Right ventricle myocardium superior (tissue), 1 donor: ENCODE measurements at places on chromosomes 5 and 9. TPM values are rescaled to one million over a fixed set of nuclear protein-coding genes. Genes with fewer than 3 reads are reported as not detected.

GRCh38 chr5:52710310-52710971, 77.3 kb upstream of the ITGA1 start:
- DNase-seq = no peak

GRCh38 chr9:111020594-111020993, 17.7 kb downstream of the LPAR1 start:
- no peak for DNase-seq

DNA sequence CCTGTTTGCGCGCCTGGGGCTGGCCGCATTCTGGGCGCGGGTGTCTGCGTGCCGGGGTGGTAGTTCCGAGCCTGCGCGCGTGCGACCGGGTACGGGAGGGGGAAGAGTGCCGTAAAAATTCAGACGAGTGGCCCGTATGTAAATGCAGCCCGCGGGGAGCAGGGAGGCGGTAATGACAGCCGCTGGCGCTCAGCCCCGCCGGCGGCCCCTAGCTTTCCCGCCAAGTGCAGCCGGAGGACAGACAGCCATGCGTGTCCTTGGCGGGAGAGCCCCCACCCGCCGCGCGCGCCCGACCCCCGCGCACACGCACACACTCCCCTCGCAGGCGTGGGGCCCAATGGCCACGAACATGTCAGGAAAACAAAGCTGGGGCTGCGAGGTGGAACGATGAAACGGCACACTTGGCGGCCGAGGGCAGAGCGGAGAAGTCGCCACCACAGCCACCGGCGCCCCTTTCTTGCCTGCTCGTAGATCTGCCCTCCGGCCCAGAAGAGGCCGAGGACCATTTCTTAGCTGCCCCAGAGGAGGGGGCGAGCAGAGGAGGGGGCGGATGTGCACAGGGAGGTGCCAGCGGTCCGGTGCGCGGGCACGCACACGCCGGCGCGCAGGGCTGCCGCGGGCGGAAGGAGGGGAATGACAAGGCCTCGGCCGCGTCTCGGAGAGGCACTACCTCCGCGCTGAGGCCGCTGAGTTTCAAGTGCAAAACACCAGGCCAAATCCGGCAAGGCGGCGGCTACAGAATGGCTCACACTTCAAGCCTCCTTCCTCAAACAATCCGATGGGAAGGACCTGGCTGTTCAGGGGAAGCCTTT, 208.4 kb downstream of the MEF2C start:
- no peak for DNase-seq

The RPL7A gene
- total RNA-seq = 834 TPM

GRCh38 chr5:177447611-177448243, 1.1 kb downstream of the PRR7 start:
- no peak for DNase-seq

DNA sequence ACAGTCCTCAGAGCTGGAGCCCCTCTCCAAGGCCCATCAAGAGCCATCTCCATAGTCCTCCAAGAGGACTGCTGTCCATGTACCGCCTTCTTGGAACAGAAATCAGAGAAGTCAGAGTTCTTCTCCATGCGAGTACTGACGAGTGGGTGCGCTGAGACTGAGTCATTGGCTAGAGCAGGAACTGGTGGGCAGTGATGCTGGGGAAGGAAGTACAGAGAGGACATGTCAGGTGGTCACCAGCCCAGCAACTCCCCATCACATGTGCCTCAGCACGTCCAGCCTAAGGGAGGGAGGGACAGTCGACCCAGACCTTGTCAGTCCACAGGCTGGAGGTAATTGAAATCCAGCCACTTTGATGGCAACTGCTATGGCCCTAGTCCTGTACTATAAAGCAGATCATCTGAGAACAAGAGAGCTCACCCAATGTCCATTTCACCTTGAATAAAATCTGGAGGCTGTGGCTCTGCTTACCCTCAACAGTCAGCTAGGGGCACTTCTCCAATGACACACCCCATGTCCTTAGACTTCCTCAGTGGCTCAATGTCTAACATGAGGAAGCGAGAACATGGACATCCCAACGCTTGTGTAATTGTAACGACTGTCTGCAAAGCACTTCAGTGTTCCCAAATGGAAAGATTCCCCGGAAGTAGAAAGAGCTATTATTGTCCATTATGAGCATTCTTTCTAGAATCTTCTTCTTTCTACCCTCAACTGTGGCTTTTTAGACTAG, 15.0 kb upstream of the FBP1 start:
- no peak for DNase-seq

- peak; percentile 63 for DNase-seq
These were observed 86.9 kb upstream of the TTC23L start for GRCh38 chr5:34751807-34752736.

DNA sequence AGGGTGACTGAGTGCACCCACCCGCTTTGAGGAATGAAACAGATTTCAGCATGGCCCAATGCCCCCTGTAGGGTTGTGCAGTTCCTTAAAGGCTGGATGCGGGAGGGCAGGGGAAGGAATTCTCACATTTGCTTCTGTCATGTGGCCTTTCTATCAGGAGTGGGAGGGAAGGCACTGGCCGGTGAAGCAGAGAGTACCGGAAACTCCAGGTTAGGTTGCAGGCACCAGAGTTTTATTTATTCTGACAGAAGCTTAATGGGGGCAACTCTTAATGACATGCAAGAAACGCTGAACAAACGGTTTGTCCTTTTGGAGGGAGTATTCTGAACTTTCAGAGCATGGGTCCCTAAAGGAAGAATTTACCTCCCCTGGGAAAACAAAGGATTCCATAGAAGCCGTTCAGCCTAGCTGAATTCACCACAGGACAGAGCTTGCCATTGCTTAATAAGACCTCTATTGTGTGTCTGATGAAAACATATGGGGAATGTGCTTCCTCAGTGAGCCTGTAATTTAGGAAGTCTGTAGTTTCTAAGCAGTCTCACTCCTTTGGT, 44.1 kb upstream of the EQTN start:
- DNase-seq = no peak

- no peak for DNase-seq
These were observed 13.7 kb downstream of the SUB1 start for GRCh38 chr5:32598997-32599549.

- no peak for DNase-seq
These were observed 14.2 kb downstream of the NUDT2 start for GRCh38 chr9:34343605-34344004.

The PRDM9 gene
- total RNA-seq = not detected

The GMCL2 gene
- total RNA-seq = not detected

The DNAJA1 gene
- 74.5 TPM for total RNA-seq

- DNase-seq = peak; percentile 48
These were observed 68.4 kb downstream of the SLC25A46 start for GRCh38 chr5:110807169-110807568.

The SPATA31A3 gene
- not detected for total RNA-seq

DNA sequence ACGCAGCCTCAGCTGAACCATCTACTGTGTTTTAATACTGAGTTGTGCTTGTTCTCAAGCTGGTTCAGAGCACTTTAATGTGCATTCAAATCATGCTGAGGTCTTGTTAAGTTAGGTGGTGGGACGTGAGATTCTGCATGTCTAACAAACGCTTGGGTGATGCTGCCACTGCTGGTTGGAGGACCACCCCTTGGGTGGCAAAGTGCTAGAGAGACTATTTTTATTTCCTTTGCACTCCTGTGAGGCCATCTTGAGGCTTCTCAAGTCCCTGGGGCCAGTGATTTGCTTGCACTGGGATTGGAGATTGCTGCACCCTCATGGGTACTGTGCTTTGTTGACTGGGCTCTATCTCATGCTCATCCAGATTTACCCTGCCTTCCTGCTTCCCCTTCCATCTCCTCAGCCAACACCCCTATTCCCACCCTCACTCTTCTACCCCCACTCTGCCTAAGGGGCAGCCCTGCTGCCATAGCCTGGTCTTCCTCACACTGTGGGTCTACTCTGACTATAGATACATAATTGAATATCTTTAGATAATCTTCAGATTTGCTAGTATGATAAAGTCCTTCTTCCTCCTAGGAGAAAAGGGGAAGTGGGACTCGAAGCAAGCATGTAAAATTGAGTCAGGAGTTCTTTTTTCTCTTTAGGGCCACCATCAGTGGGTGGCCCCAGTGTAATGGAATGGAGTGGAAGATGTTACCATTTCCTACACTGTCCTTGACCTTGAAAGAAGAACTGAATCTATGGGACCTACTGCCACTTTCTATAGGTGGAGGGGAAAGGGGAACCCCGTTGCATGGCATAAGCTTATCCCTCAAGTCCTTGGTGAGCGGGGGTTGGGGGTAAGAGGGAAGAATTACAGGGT, 45.1 kb upstream of the SUB1 start:
- DNase-seq = no peak

The RARS1 gene
- 41.8 TPM for total RNA-seq

The OR13C3 gene
- not detected for total RNA-seq

DNA sequence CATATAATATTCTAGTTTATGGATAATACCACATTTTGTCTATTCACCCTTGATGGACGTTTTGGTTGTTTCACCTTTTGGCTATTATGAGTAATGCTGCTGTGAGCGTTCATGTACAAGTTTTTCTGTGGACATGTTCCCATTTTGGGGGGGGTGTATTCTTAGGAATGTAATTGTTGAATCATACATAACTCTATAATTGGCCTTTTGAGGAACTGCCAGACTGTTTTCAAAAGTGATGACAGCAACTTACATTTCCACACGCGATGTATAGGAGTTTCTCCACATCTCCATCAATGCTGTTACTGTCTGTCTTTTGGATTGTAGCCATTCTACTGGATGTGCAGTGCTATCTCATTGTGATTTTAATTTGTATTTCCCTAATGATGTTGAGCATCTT, 69.8 kb downstream of the SLC46A2 start:
- no peak for DNase-seq

DNA sequence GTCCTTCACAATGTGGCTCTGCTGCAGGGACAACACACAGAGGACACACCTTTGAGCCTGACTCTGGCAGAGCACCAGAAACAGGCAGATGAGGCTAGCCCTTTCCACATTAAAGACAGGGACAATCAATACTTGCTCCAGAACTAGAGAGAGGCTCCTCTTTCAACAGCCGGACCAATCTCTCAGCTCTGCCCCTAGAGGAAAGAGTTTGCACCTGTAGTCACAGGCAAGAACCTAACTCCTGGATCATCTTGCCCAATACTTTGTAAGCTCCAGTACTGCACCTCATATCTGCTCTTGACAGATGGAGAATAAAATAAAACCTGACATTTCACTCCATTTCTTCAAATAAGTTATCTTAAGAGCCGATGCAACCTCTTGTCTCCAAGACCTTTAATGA, 52.1 kb downstream of the EPB41L4A start:
- no peak for DNase-seq

DNA sequence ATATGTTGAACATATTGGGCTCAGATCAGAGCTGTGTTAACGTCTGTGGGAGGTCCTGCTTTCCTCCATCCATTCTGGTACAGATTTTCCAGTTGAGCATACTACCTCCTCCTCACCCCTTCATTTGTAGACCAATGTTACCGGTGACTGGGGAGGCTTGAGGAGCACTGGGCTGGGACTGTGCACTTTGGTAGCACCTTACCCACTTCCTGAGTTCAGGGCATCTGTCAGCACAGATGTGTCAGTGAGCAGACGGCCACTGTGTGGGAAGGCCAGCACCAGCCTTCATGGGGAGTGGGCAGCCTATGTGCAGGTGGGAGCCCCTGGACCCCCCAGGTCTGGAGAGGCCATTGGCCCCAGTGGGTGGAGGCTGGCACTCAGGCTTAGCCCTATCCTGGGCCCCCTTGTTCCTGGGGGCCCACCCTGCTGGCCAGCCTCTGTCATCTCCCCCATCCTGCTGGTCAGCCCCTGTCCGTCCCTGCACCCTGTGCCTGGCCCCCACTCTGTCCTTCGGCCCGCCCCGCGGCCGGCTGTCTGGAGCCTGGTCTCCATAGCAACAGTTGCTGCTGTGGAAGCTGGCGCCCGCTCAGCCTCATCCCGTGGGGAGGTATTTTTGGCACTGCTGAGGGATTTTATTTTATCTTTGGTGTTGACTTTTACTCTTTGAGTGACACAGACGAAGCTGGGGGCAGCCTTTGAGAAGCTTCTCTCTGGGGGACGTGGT, 21.3 kb downstream of the WNK2 start:
- peak; percentile 87 for DNase-seq

GRCh38 chr9:38149647-38150046, 80.6 kb upstream of the SHB start:
- DNase-seq = no peak

The GM2A gene
- 26.2 TPM for total RNA-seq

DNA sequence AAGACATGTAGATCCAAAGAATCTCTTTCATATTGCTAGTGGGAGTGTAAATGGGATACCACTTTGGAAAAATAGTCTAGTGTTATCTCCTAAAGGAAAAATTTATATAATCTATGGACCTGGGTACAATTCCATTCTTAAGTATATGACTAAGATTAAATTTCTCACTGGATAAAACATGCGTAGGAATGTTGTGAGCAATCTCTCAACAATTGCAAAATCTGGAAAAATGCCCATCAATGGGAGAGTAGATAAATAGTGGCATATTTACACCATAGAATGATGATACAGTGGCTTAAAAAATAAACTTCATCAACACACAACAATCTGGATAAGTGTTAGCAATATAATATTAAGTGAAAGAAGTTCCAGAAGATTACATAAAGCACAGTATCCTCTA, 469.5 kb downstream of the MAN2A1 start:
- no peak for DNase-seq

The TTLL11 gene
- 5.0 TPM for total RNA-seq

The LCN1 gene
- total RNA-seq = not detected

DNA sequence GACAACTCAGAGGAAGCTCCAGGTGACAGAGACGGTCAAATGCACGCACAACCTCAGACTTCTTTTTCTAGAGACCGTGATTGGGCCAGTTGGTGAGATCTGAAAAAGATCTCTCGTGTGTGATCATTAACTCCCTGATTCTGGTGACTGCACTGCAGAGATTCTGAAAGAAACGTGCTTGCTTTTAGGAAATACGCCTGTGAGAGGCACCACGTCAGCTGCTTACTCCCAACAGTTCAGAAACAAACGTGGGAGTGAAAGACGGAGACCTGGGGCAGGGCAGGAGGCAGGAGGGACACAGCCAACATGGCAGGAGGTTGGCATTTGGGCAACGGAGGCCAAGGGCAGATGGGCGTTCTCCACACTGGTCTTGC, 15.9 kb downstream of the SLC12A7 start:
- no peak for DNase-seq

- no peak for DNase-seq
These were observed 176.1 kb upstream of the HMHB1 start for GRCh38 chr5:143635888-143636287.

- DNase-seq = no peak
These were observed 35.2 kb upstream of the SPARC start for GRCh38 chr5:151721812-151722391.

GRCh38 chr5:146426305-146426704, 20.8 kb upstream of the TCERG1 start:
- DNase-seq = no peak

DNA sequence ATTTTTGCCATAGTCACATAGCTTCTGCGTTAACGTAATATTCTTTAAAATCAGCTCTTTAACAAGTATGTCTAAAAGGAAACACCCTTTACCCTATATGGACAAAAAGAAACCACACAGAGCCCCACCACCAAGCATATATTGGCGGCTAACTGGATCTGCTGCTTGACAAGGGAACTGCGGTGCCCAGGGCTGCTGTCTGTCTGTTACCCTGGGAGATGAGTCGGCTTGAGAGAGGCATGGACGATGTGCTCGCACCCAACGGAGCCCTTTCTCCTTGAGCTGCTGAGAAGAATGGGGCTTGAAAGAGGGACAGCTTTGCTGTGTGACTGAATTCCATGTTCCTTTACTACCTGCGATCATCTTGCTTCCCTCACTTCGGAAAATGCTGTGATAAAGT, 158.6 kb upstream of the SHB start:
- DNase-seq = no peak

The FBP2 gene
- 0.27 TPM for total RNA-seq

- DNase-seq = no peak
These were observed 62.0 kb downstream of the DROSHA start for GRCh38 chr5:31469886-31470285.
